Pancreas (tissue), 10 donors: ENCODE measurements at places on chromosomes 1 and 21. TPM values are rescaled to one million over a fixed set of nuclear protein-coding genes. Genes with fewer than 3 reads are reported as not detected.

DNA sequence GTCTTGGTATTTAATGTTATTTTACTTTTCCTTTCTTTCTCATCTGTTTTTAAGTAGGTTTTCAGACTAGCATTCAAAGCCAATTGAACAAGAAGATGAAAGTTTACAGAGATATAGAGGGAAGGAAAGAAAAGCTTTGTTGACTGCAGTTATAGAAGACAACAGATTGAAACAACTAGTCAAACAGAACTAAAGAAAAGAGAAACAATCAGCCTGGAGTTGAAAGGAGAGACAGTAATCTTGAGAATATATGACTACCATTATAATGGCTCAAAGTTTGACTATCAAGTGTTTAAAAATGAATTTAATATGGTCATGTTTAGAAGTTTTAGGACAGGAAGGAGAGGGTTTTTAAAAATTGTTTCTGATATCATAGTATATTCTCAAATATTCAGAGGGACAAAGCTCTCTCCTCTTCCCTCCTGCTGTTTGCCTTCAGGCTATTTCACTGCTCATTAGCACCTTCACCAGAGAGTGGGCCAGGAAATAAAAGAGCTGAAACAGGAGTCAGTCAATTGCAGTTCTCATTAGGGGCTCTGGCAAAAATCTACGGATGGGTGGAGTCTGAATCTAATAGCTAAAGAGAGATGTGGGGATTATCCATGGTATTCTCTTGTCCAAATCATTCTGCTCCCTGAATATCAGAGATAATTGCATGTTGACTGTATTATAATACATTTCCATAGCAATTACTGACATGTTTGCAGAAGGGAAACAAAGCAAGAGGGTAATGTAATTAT, 577.8 kb downstream of the BRINP3 start:
- no peak for DNase-seq
- no peaks in the 10 kb centered on the region for H3K4me1 ChIP-seq
- no peaks in the 10 kb centered on the region for H3K27me3 ChIP-seq
- H3K4me3 ChIP-seq: no peak overlapping the region
- no peaks in the 10 kb centered on the region for H3K36me3 ChIP-seq
- no peak overlapping the region for H3K27ac ChIP-seq

- no peaks in the 10 kb centered on the region for H3K27me3 ChIP-seq
- no peak overlapping the region for H3K27ac ChIP-seq
- H3K4me3 ChIP-seq: no peak overlapping the region
- H3K36me3 ChIP-seq: no peaks in the 10 kb centered on the region
Observed at GRCh38 chr1:17055801-17056200, 2.0 kb upstream of the SDHB start.

DNA sequence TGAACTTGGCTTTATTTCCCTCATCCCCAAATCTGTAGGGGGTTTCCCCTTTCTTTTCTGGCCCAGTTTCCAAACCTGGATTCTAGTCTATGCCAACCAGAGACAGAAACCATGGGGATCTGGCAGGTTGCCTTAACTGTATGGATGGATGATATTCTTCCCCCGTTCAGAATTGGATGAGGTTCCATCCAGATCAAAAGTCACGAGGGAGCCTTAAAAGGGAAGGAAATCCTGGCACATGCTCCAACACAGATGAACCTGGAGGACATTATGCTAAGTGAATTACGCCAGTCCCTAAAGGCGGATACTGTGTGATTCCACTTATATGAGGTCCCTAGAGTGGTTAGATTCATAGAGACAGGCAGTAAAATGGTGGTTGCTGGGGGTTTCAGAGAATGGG, 124.4 kb downstream of the HUNK start:
- no peak for DNase-seq
- no peaks in the 10 kb centered on the region for H3K36me3 ChIP-seq
- no peaks in the 10 kb centered on the region for H3K4me1 ChIP-seq
- H3K4me3 ChIP-seq: no peak overlapping the region

- H3K27ac ChIP-seq: peak overlapping the region; percentile 91
- H3K4me1 ChIP-seq: peaks cover 5% of the 10 kb centered on the region
- H3K36me3 ChIP-seq: no peaks in the 10 kb centered on the region
- DNase-seq: peak; percentile 91
- no peaks in the 10 kb centered on the region for H3K27me3 ChIP-seq
Observed at GRCh38 chr1:248858096-248858890, 592 bp downstream of the ZNF692 start.

DNA sequence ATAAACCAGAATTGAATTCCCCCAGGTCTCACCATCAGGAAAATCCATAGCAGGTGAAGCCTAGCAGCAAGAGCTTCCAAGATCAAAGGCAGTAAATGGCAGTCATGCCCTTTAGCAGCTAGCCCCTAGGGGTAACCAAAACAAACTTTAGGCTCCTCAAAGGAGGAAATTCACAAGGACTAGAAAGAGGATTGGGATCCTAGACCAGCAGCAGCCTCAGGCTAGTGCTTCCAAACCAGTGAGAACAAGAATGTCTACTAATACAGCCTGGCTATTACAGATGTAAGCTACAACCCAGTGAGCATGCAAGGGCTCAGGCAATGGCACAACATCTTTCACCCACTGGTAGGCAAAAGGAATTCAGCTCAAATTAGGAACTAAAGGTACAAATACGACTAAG, 11.1 kb upstream of the RIMKLA start:
- H3K27ac ChIP-seq: no peak overlapping the region
- DNase-seq: no peak
- no peaks in the 10 kb centered on the region for H3K27me3 ChIP-seq
- no peak overlapping the region for H3K4me3 ChIP-seq

GRCh38 chr1:173420330-173420806, 56.8 kb upstream of the PRDX6 start:
- H3K27me3 ChIP-seq: no peaks in the 10 kb centered on the region
- peak; percentile 37 for DNase-seq
- H3K27ac ChIP-seq: no peak overlapping the region

DNA sequence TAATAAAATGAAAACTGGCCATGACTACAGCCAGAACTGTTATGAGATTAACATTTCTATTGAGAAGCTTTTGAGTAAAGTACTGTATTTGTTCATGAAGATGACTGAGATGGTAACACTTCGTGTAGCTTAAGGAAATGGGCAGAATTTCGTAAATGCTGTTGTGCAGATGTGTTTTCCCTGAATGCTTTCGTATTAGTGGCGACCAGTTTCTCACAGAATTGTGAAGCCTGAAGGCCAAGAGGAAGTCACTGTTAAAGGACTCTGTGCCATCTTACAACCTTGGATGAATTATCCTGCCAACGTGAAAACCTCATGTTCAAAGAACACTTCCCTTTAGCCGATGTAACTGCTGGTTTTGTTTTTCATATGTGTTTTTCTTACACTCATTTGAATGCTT, 164.0 kb downstream of the NEK7 start:
- H3K4me1 ChIP-seq: no peaks in the 10 kb centered on the region
- no peaks in the 10 kb centered on the region for H3K36me3 ChIP-seq
- H3K4me3 ChIP-seq: no peak overlapping the region

DNA sequence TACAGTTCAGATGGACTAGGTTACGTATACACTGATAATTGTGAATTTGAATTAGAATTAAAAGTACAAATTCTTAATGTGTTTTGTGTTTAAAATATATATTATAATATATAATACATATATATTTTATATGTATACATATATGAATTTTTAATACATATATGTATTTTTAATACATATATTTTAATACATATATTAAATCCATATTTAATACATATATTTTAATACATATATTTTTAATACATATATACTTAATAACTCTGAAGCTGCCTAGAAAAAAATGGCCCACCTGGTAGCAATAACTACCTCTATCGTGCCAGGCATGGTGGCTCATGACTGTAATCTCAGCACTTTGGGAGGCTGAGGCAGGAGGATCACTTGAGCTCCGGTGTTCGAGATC, 179.1 kb upstream of the SAMSN1 start:
- H3K4me3 ChIP-seq: no peak overlapping the region
- no peaks in the 10 kb centered on the region for H3K36me3 ChIP-seq
- no peak for DNase-seq
- H3K27ac ChIP-seq: no peak overlapping the region
- H3K4me1 ChIP-seq: no peaks in the 10 kb centered on the region
- no peaks in the 10 kb centered on the region for H3K27me3 ChIP-seq

- H3K27ac ChIP-seq: no peak overlapping the region
- no peaks in the 10 kb centered on the region for H3K36me3 ChIP-seq
- peak; percentile 3 for DNase-seq
- peaks cover 8% of the 10 kb centered on the region for H3K4me1 ChIP-seq
- H3K4me3 ChIP-seq: no peak overlapping the region
Observed at GRCh38 chr1:156662005-156662799, 15.0 kb downstream of the NES start.

DNA sequence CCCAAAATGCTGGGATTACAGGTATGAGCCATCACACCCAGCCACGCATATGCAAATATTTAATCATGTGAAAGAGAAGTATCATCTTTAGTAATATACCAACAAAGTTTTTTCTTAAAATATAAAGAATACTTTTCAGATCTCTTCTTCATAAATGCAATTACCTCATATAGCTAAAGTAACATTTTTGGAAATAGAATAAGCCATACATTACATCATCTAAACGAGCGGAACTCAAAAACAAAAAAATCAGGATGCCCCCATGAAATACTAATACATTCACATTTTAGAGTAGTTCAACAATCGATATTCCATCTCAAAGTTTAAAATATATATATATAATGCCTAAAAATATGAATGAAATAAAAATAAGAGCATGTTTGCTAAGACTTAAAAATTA, 4.7 kb downstream of the NDC1 start:
- no peak overlapping the region for H3K4me3 ChIP-seq
- H3K27ac ChIP-seq: no peak overlapping the region
- H3K27me3 ChIP-seq: no peaks in the 10 kb centered on the region
- no peaks in the 10 kb centered on the region for H3K4me1 ChIP-seq
- no peaks in the 10 kb centered on the region for H3K36me3 ChIP-seq

- H3K4me1 ChIP-seq: no peaks in the 10 kb centered on the region
- H3K27ac ChIP-seq: no peak overlapping the region
- H3K27me3 ChIP-seq: no peaks in the 10 kb centered on the region
- no peaks in the 10 kb centered on the region for H3K36me3 ChIP-seq
- no peak overlapping the region for H3K4me3 ChIP-seq
Observed at GRCh38 chr1:108767708-108768107, 21.2 kb downstream of the STXBP3 start.

DNA sequence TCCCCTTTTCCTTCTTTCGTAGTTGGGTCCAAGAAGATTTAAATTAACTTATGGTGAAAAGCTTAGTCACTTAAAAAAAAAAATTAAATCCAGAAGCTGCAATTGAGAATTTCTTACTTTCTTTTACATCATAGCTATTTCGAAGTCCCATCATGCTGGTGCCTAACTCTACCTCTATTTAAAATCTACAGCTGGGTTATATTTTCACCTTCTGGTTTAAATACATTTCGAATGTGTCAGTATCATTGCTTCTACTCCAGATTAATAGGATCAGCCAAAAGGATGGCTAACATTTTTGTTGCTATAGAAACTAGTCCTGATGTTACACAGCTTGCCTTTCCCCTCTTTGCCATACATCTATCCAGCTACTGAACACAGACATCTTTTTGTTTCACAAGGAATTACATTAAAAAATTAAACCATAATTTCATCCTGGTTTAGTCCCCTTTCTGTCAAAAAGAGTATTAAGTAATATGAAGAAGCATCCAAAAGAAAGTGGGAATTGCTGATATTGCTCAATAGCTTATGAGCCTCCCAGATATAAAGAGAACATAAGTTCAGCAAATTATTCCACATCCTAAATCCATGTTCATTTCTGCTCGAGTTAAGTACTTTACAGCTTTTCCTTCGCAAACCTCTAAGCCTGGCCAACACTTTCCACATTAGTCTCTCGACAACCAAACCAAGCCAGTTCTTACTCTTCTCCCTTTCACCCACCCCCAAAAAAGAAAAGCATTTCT, 396.7 kb upstream of the DAB1 start:
- no peak for DNase-seq
- H3K27me3 ChIP-seq: no peaks in the 10 kb centered on the region
- H3K36me3 ChIP-seq: no peaks in the 10 kb centered on the region
- H3K4me1 ChIP-seq: no peaks in the 10 kb centered on the region

- no peak overlapping the region for H3K27ac ChIP-seq
- DNase-seq: no peak
- H3K27me3 ChIP-seq: no peaks in the 10 kb centered on the region
- no peak overlapping the region for H3K4me3 ChIP-seq
Observed at GRCh38 chr1:6870571-6870970, 85.3 kb downstream of the CAMTA1 start.

- no peak overlapping the region for H3K4me3 ChIP-seq
- no peak for DNase-seq
- no peak overlapping the region for H3K27ac ChIP-seq
- H3K27me3 ChIP-seq: no peaks in the 10 kb centered on the region
- peaks cover 4% of the 10 kb centered on the region for H3K4me1 ChIP-seq
Observed at GRCh38 chr1:17909634-17910033, 154.5 kb downstream of the ACTL8 start.

PMF1 gene
- total RNA-seq: 23.7 TPM

TNNT2 gene
- 0.06 TPM for total RNA-seq

SPAG17 gene
- total RNA-seq: 1.2 TPM

HSD3B2 gene
- 1.4 TPM for total RNA-seq

RIIAD1 gene
- 0.69 TPM for total RNA-seq

C4BPA gene
- total RNA-seq: 8.8 TPM

RTCA gene
- total RNA-seq: 21.5 TPM

DHCR24 gene
- 16.1 TPM for total RNA-seq
